PC-9 (cell line): ENCODE measurements at places on chromosomes 16 and 17. TPM values are rescaled to one million over a fixed set of nuclear protein-coding genes. Genes with fewer than 3 reads are reported as not detected.

TPSD1 gene
- total RNA-seq: not detected in 2 replicates

ITGAL gene
- 0.50 TPM in 1 of 2 replicates, not detected in the other for total RNA-seq

CCDC78 gene
- total RNA-seq: 4.2 and 6.4 TPM in 2 replicates

KREMEN2 gene
- 8.4 and 16.2 TPM in 2 replicates for total RNA-seq

ST6GALNAC1 gene
- total RNA-seq: 0.75 and 0.76 TPM in 2 replicates
